ENCODE measurements at places on chromosomes 1 and 21.

DNA sequence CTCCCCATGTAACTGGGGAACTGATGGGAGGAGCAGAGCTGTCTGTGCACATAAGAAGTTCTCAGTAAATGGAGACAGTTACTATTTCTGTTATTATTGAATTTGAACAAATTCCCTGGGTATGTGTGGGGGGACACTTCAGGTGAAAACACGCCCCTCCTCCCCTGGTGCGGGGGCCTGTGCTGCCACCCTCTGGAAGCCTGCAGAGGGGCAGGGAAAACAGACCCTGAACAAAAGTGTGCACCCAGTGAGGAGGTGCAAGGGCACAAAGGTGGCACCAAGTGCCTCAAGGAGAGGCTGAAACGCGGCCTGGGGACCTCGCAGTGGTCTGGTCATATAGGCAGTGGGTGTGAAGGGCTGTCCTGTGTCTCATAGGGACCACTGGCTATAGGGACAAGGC is 18.2 kb upstream of the NADK start:
- DNase-seq: no peak

DNA sequence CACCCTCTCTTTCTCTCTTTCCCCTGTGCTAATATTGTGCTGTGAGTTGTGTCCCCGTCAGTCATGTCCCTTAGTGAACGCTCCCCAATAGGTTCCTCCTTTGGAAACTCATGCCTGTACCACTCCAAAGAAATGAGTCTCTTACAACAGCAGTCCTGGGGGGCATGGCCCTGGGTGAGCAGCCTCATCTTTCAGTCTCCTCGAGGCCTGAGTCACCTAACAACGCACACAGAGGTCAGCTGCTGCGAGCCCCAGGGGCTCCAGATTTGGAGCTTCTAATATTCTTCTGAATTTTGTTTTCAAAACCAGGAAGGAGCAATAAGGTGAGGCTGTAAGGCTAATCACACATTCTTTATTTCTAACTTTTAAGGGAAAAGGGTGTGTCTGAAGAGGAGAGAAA is 30.5 kb upstream of the ZBTB8A start:
- DNase-seq: no peak

DNA sequence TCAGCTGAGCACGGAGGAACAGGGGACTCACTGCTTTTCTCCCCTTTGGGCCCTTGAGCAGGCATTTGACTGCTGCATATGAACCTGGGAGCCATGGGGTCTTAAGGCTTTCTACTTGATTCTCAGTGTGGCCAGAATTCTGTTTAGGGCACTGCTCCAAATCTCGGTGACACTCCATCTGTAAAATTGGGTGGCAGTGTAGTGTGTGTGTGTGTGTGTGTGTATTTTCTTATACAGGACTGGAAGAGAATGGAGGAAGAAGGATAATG is 162.2 kb downstream of the PBX1 start:
- DNase-seq: no peak

DNA sequence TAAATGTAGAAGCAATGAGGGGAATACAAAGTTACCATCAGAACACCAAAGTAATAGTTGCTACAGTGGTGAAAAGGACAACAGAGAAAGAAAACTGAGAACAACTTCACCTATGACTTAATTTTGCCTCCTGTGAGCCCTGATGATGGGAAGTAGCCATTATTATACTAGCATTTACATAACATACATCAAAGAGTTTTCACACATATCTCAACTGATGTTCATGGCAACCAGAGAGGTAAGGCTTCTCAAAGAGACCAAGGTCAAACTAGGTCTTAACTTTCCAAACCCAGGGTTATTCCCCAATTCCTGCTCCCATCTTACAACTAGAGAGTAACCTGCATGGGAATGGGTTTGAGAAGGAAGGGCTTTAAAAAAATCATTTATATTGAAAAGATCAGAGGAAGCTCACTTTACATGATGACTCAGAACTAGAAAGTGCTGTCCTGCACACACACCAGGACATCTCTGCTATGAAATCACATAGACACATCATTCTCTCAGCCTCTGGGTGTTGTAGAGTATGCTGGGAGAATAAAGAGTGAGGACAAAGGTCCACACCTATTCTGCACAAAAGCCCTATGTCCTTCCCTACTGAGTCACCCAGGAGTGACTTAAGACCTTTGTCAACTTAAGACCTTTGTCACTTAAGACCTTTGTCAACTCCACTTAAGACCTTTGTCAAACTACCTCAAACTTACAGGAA is 179.7 kb downstream of the TNFSF18 start:
- DNase-seq: no peak

DNA sequence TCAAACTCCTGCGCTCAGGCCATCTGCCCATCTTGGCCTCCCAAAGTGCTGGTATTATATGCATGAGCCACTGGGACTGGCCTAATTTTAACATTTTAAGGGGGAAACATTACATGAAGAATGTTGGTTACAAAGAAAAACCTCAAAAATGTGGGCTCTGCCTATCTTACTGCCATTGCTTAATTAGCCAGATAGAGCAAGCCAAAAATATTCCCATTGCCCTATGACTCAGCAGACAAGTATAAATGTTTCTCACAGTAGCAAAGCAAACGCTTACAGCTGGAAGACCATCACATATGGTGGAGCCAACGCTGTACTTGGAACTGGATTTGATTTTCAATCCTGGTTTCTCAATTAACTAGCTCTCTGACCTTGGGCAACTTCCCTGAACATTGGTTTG is 502.0 kb downstream of the SMYD3 start:
- DNase-seq: no peak

Measured in WERI-Rb-1 (cell line).